ENCODE measurements at places on chromosomes 16 and 17.

DNA sequence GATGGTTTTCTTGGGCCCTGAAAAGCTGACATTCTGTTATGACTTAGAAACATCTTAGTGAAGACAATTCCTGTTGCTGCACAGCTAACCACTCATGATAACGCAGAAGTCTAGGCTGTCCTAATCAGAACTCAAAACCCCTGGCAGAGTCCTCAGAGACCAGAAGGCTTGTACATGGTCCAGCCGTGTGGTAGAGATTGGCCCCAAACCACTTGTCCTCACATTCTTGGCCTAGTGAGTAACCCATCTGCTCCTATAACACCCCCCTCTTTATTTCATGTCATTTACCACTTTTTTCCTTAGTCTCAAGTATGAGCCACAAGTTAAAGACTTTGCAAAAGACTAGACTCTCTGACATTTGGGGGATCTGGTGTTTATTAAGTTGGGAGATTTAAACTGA is 116.5 kb upstream of the ADAMTS18 start:
- no peak for DNase-seq

- no peak for DNase-seq
Observed at GRCh38 chr16:54356391-54356790, 69.8 kb upstream of the IRX3 start.

- peak; percentile 74 for DNase-seq
Observed at GRCh38 chr16:84597528-84597896, 20.4 kb downstream of the COTL1 start.

DNA sequence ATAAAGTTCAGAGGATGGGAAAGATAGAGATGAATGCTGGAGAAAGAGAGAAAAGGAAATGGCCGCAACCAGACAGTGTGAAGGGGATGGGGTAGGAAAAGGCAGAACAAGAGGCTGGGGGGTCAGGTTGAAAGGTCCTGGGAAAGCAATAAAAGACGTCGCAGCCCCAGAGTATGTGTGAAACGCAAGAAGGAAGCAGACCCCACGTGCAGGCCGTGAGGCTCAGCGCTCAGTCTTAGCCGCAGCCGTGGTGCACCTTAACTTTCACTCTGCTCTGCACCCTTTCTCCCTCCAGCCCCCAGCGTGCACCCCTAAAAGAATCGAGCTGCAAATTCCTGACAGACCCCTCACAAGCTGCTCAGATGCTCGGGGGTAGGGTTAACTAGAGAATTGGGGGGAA is 1.9 kb downstream of the DNAH17 start:
- DNase-seq, result no peak

DNA sequence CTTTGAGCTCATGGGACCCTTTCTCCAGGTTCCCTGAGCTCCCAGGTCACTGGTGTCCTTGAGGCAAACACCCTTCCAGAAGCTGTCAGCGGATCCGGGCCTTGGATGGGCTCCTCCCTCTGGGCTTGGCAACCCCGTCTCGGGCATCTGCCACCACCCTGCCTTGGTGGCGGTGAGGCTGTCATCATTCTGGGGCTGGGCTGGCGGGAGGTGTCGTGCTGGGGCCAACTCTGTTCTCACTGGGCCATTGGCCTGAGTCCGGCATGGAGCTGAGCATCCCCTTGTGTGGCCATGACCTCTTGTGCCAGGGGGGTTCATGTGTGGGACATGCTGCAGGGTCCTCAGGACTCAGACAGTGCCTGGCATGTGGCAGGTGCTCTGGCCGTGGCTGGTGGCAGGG is 197.6 kb downstream of the LAT start:
- no peak for DNase-seq

GRCh38 chr16:29745853-29746345 is at the start of gene C16orf54:
Gene C16orf54, minus strand, starts transcription at chr16:29745990. Its CDS starts 1,039 bp downstream, at chr16:29744951.
- peak; percentile 98 for DNase-seq

- peak; percentile 40 for DNase-seq
Observed at GRCh38 chr17:81842725-81843504, 8.1 kb upstream of the PPP1R27 start.

- DNase-seq, result no peak
Observed at GRCh38 chr16:86740298-86740697, 161.9 kb downstream of the FOXL1 start.

GRCh38 chr17:2195729-2196128 is 107.9 kb downstream of the SMG6 start:
- no peak for DNase-seq

GRCh38 chr16:22732959-22733358 is 81.0 kb upstream of the HS3ST2 start:
- no peak for DNase-seq

DNA sequence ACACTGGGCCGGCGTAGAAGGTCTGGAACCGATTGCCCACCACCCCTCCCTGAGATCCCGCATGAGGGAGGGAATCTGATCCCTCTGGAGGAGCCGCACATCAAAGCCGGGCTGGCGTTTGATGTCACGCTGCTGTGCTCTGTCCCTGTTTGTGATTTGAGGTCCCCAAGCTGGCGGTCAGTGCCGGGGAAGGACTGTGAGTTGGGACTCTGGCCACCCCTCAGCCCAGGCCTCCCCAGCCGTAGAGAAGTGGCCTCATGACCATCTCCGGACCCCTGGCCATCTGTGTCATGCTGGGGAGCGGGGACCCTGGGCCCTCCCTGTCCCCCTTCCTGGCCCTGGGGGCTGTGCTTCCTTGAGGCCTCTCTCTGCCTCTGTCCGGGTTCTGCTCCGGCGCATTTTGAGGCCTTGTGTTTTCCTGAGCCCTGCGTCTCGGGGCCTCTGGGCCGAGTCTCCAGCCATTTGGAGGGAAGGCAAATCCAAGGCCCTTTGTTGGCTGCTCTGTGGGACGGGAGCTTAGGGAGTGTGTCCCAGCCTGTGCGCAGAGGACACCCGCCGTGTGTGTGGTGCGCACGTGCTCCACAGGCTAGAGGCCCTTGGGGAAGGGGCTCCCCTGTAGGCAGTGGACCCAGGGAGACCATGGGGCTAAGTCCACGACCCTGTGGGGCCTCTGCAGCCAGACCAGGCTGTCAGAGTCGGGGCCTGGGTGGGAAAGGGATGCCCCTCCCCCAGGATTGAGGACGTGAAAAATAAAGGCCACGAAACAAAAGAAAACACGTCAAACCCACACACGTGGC is 15.1 kb downstream of the ASPSCR1 start:
- DNase-seq, result no peak

GRCh38 chr16:61654962-61655361 is 381.3 kb downstream of the CDH8 start:
- DNase-seq, result no peak

- peak; percentile 72 for DNase-seq
Observed at GRCh38 chr17:7475764-7476422, 3.5 kb downstream of the ZBTB4 start.

- DNase-seq, result peak; percentile 75
Observed at GRCh38 chr17:29140631-29141513, 39.3 kb downstream of the MYO18A start.

GRCh38 chr16:4689091-4689671 is 4.2 kb upstream of the NUDT16L1 start:
- DNase-seq, result no peak

DNA sequence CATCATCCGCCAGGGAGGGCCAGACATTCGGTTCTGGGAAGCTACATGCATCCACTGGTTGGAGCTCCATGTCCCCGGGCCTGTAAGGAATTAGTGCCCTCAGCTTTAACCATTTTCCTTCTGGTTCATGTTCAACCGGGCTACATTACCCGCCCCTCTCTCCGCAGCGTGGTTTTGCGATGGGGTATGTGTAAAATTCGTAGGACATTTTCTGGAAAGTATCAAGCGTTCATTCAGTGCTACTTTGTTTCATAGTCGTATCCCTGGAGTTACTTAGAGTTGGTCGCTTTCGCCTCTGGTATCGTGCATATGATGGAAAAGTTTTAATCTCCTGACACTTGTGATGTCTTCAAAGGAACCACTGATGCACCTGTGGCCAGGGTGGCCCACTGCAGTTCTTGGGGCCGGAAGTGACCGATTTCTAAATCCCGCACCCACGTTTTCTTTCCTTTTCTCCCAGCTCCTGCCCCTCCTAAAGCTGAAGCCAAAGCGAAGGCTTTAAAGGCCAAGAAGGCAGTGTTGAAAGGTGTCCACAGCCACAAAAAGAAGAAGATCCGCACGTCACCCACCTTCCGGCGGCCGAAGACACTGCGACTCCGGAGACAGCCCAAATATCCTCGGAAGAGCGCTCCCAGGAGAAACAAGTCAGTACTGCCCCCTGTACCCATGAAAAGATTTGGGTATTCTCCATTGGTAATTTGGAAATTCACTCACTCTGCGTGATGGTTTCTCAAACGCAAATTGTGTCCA is 637 bp downstream of the RPL23A start:
- peak; percentile 18 for DNase-seq

- peak; percentile 14 for DNase-seq
Observed at GRCh38 chr16:11225677-11226549, 30.1 kb downstream of the SOCS1 start.

- DNase-seq, result no peak
Observed at GRCh38 chr16:22314661-22315626, 17.7 kb downstream of the POLR3E start.

- DNase-seq, result peak; percentile 52
Observed at GRCh38 chr17:82283208-82283749, 9.8 kb upstream of the CSNK1D start.

DNA sequence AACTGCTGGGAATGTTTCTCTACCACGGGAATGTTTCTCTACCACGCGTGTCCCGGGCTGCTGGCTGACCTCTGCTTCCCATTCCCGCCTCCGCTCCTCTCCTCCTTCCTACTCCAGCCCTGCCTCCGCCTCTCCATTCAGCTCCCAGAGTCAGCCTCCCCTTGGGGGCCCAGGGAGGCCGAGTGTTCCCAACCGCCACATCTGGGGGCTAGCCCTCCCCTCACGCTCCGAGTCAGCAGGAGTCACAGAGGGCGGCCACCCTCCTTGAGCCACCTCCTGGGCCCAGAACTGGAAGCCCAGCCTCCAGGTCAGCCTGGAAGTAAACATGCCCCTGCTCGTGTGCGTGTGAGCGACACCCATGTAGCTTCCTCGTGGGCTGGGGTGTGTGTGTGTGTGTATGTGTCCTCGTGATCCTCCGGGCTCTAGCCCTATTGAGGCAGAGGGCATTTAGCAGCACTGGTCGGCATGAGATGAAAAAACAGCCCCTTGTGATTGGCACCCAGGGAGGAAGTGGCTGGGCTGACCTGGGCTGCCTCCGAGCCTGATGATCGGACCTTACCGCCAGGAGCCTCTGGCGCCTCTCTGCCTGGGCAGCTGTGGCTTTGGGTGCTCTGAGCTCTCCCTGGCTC is 7.3 kb downstream of the CYGB start:
- peak; percentile 59 for DNase-seq

DNA sequence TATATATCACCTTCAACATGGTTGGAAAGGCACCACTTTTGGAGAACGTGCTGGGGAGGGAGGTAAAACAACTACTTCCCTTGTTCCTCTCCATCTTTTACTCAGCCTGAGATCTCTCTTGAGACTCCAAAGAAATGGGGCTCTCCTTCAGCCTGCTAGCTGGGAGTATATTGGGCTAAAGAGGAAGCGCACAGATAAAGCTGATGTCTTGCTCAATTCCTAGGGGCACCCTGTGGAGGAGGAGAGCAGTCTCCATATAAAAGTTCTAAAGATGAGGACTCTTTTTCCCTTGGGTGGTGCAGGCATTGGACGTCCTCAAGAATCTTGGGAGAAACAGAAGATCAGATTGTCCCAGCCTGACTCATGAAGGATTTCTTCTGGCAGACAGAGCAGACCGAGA is 4.6 kb upstream of the ETV4 start:
- peak; percentile 67 for DNase-seq

- no peak for DNase-seq
Observed at GRCh38 chr17:21354796-21355385, 21.3 kb upstream of the KCNJ12 start.

- DNase-seq, result no peak
Observed at GRCh38 chr17:77577491-77577890, 381.0 kb upstream of the TNRC6C start.

DNA sequence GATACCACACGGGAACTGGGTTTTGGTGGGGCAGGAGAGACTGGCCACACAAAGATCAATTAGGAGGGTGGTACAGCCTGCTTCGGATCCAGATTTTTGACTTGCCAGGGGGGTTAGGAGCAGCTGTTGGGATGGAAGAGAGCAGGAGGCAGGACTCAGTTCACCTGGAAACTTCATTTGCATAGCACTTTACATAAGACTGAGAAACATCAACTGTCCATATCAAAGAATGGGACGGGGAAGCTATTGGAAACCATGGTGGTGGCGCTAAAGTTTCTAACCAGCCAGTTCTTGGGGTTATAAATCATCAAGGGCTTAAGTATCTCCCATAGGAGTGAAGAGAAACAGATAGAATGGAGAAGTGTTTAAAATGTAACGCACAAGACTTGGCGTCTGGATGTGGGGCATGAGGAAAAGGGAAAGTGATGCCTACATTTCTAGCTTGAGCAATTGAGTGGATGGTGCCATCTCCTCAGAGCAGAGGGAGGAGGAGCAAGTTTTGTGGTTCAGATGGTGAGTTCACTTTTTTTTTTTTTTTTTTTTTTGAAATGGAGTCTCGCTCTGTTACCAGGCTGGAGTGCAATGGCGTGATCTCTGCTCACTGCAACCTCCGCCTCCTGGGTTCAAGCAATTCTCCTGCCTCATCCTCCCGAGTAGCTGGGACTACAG is 6.4 kb upstream of the SRCAP start:
- DNase-seq, result peak; percentile 88

DNA sequence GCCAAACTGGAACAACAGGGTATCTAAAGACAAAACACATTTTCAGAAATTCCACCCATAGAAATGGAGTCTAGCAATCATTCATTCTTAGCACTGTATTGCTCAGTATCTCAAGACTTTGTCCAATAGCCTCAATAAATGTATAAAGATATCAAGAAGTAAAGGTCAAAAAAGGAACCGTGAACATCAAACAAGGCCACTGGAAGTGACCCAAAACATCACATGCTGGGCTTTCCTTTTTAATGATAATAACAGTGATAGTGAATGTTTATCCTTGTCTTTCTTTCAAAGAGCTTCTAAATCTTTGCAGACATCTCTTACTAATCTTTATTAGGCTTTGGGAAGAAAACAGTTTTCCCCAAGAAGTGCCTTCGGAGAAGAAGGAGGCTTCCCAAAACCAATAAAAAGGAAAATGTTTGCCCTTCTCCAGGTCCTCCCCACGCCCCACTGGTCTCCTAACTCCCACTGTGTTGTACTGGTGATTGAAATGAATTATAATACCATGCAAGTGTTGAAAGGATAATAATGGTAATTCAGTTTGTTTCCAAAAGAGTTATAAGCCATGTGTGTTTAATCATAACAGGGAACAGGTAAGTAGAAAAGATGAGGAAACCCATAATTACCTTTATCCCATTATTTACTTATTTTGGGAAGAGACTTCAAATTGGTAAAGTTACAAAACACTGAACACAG is 18.6 kb downstream of the RNF43 start:
- no peak for DNase-seq

- no peak for DNase-seq
Observed at GRCh38 chr16:17206712-17207111, 264.0 kb downstream of the XYLT1 start.
